CD4-positive, alpha-beta T cell treated with Interferon alpha-2 for 1 hour (primary cell): ENCODE measurements at places on chromosomes 5 and 9.

DNA sequence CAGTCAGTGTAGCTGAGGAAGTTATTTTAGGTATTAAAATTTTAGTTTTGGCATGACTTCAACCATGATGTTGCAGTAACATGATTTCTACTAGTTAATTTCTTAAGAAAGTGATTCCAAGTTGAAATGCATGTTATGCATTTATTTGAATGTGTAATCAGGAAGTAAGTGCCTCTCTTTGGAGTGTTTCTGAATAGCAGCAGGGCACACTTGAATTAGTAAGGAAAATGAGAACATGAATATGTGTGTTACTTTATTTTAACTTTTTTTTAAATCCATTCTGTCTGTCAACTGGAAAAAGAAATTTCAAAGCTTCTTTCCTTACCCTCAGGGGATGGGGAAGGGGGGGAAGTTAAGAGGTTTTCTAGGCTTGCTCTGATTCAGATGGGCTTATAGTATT, 40.4 kb downstream of the CTNNA1 start:
- DNase-seq: no peak

- DNase-seq: no peak
These were observed 244.7 kb upstream of the RPS23 start for GRCh38 chr5:82522897-82523296.

DNA sequence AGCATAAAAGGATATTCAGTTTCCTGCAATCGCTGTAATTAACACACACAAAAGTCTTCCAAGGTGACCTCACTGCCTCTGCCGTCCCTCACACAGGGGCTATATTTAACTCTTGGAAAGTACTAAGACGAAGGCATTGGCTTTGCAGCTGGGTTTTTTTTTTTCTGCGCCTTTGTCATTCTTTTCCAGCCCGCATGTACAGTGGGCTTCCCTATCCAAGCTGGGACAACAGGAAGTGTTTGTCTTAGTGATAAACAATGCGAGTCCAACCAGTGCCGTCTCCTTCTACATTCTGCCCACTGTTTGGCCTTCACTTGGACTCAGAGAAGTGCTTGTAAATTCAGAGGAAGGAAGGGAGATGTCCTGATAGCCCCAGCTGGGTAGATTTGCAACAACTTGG, 17.6 kb downstream of the AFAP1L1 start:
- DNase-seq: no peak

GRCh38 chr5:139842321-139842720, 46.7 kb downstream of the PSD2 start:
- no peak for DNase-seq

GRCh38 chr9:89481538-89481915, 16.4 kb downstream of the SEMA4D start:
- peak; percentile 44 for DNase-seq

DNA sequence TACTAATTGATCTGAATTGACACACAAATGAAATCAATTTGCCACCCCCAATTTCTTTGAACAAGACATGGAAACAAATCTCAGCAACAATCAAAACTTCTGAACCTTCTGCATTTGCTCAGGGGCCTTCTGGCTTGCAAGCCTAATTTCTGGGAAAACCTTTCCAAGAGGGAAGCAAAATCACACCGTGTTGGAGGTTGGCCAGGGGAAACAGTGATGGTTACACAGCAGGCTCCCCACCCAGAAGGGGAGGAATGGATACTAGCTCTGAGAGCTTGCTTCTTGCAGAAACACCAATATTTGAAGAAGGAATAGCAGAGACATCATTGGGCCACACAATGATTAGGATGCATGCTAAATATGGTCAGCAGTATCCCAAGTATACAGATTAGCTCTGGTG, 488.6 kb upstream of the TRPC7 start:
- no peak for DNase-seq

DNA sequence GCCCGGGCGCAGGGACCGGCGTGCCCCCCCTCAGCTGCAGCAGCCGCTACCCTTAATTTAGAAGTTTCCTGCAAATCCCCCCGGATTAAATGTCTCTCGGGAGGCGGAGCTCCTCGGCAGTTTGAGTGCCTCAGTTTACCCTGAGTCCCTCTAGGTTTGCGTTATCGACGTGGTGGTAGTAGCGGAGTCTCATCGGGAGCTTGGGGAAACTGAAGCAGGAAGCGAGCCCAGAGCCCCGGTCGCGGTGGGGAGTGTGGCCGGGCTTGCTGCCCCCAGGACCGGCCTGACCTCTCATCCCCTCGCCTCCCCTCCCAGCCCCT, 529 bp upstream of the TPM2 start:
- no peak for DNase-seq

DNA sequence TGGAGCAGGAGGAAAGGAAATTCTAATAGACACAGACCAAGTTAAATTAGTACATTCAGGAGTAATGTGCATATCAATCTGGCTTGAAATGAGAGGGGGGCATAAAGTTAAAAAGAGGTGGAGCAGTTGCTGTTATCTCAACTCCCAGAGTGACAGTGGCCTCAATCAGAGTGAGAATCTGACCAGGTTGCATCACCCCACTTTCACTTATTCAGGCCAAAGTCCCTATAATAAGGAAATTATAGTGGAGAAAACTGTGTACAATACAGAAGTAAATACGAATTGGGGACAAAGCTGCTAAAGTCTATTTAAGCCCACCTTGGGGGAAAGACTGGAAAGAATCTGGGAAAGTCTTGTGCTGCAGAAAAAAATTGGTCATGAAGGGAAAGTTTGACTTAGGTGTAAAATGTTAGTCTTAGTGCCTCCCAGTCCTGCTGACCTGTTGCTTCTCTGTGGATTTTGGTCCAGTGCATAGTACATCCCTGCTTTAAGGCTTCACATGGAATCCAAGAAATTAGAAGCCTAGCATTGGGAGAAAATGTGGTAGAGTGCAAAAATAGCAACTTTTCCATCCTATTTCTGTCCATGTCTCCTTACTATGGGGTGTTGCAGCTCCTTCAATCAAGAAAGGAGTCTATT, 27.9 kb downstream of the MROH2B start:
- DNase-seq: no peak
